ENCODE measurements at places on chromosomes 7 and 10.

DNA sequence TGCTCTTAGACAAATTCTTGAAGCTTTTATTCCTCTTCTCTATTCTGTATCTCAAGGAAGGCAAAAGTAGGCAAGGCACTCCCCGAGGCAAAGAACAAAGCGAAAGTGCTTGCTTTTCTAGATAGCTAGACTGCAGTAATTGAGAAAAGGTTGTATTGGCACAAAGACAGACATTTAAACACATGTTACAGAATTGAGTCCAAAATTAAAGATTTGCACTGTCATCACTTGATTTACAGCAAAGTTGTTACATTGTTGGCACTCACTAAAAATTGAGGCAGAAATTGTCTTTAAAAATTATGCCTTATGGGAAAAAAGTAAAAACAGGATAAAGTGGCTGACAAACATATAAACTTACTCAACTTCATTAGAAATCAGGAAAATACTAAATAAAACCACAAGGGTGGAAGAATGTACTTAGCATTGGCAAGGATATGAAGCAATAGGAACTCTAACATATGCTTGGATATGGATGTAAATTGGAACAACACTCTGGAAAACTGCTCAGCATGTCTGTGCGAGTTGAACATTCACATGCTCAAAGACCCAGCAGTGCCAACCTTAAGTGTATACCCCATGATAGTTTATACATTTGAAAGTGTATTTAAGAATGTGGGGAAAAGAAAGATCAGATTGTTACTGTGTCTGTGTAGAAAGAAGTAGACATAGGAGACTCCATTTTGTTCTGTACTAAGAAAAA is 491.3 kb downstream of the GLRX3 start:
- no peak for DNase-seq

- no peak for DNase-seq
Observed at GRCh38 chr7:1696671-1697498, 26.8 kb downstream of the ELFN1 start.

DNA sequence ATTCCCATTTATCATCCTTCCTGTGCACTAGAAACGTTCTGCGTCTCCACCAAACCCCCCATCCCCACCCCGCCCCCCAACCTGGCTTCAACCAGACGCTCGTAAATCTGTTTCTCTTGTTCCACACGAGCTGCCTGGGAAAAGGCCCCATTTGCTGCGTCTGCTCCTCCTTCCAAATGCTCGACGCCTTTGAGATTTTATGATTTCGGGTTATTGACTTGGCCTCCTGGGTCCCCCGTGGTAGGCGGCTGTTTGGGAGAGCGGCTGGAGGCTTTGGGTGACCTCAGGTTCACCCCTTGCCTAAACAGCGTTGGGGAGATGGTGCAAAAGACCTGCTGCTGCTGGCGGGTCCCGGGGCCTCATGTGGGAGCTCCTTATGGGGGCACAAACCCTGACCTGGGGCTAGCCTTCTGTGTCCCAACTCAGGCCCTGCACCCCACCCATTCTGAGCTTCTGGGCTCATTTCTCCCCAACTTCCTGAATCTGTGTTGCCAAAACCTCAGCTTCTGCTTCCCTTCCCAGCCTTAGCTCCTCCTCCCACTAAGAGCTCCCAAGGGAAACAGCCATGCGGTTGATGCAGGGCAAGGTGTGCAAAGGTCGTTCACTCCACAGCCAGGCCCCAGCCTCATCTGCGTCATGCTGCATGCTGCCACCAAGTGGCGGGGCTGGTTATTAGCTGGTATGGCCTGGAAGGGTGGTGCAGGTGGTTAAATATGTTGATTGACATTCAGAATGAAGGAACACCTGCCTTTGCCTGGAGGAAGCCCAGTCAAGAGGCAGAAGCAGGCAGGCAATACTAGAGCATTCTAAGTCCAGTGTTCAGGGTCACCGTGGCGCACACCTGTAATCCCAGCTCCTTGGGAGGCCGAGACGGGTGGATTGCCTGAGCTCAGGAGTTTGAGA is 49.1 kb upstream of the ELN start:
- DNase-seq, result no peak

DNA sequence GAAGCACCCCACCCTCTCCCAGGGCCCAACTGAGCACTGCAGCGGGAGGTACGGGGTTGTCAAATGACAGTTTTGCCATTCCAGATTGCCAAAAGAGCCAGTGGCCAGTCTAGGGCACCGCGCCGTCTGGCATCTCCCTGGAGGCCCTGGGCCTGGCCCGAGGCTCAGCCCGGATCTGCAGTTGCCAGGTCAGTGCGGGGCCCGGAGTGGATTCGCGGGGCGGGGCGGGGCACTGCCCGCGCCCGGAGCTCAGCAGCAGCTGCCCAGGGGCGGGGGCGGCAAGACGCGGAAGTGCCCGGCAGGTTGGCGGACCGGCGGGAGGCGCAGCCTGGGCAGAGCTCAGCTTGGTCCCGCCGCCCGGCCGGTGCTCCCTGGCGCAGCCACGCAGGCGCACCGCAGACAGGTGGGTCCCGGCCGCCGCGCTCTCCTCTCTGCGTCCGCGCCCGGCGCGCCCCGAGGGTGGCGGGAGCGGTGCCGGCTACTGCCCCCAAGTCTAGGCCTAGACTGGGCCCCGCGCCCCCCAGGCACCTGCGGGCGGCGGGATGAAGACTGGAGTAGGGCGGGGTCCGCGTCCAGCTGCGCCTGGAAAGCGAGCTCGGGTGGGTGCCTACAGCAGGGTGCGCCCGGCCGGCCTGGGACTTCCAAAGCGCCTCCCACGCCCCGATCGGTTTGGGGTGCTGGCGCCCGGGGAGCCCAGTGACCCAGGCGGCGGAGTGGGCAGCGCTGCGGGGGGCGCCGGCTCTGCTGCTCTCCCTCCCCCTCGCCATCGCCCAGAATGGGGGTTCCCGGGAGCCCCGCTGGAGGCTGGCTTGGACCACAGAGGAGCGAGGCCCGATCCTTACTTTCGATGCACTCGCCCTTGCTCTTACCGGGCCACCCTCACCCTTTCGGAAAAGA is at the start of gene IRF5:
TSS of gene IRF5 (plus strand) at position 281 of the 897 bp plus-strand sequence. CDS start 4,155 bp downstream, outside the sequence.
- DNase-seq, result peak; percentile 34

GRCh38 chr7:22319424-22320403 is 37.2 kb downstream of the RAPGEF5 start:
- DNase-seq, result no peak

- peak; percentile 97 for DNase-seq
Observed at GRCh38 chr10:58998924-58999713, 177.3 kb upstream of the PHYHIPL start.

- DNase-seq, result no peak
Observed at GRCh38 chr7:19112274-19113001, 5.0 kb downstream of the TWIST1 start.

DNA sequence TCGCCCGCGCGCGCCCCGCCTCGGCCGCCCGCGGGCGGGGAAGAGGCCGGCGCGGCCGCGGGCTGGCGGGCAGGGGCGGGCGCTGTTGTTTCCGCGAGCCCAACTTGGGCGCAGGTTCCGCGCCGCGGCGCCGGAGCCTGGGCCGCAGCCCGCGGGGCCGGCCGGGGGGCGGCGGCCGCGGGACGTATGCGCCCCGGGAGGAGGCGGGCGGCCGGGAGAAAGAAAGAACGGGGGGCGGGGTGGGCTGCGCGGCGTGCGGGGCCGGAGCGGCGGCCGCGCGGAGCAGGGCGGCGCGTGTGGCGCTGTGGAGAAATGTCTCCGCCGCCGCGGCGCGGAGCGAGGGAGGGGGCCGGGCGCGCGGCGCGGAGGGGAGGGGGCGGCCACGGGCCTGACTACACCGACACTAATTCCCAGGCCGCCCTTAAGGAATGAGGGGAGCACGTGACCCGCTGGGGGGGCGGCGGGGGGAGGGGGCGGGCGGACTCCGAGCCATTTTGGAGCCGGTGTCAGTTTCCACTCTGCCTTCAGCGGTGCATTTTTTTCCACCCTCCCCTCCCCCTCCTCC is at the start of gene BMI1:
TSS of gene BMI1 (plus strand) at position 509 of the 565 bp plus-strand sequence. CDS start 5,351 bp downstream, outside the sequence.
- peak; percentile 85 for DNase-seq

DNA sequence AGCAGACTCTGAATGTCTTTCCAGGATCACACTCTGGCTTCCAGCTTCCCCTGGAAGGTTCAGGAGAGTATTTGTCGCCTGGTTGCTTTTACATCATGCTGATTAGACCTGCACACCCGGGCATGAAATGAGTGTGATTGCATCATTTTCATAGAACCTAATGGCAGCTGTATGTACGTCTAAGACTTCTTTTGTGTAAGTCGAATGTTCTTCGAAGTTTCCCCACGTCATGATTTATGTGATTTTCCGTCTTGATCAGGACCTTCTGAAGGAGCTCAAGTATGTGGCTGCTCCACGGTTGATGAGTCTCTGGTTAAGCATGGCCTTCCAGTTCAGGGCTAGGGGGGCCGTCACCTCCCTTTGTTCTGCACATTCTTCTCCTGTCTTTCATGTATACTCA is 4.5 kb downstream of the EIF4H start:
- no peak for DNase-seq

DNA sequence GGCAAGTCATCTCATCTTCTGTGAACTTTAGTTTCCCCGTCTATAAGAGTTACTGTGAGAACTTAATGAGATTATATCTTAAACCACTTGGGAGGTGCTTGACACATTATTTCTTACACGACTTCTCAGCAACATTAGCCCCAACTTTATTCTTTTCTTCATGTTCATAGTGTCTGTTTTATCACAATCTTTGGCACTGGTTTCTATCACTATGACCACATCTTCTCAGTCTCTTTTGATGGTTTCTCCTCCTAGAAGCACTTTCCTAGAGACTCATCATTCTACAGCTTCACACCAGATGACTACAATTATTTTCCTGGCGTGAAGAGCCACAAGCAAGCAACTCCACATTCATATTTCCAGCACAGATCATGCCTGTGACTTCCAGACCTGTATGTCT is 26.5 kb upstream of the BET1 start:
- no peak for DNase-seq

GRCh38 chr10:22848509-22848908 is 79.3 kb upstream of the ARMC3 start:
- no peak for DNase-seq

- no peak for DNase-seq
Observed at GRCh38 chr7:112892263-112892662, 102.1 kb upstream of the TMEM168 start.

- DNase-seq, result no peak
Observed at GRCh38 chr7:14754631-14755030, 147.9 kb downstream of the DGKB start.

DNA sequence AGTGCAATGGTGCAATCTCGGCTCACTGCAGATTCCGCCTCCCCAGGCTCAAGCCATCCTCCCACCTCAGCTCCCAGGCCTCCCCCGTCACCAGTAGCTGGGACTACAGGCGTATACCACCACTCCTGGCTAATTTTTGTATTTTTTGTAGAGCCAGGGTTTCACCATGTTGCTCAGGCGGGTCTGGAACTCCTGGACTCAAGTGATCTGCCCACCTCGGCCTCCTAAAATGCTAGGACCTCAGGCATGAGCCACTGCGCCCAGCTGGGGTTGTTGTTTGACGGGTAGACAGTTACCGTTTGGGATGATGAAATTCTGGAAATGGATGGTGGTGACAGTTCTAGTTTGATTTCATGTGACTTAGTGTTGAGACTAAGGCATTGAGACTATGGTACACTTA is 15.3 kb downstream of the CALML3 start:
- no peak for DNase-seq

All from Ammon's horn (tissue), 1 donor.